SK-N-DZ (cell line): ENCODE measurements at places on chromosomes 2 and 18.

DNA sequence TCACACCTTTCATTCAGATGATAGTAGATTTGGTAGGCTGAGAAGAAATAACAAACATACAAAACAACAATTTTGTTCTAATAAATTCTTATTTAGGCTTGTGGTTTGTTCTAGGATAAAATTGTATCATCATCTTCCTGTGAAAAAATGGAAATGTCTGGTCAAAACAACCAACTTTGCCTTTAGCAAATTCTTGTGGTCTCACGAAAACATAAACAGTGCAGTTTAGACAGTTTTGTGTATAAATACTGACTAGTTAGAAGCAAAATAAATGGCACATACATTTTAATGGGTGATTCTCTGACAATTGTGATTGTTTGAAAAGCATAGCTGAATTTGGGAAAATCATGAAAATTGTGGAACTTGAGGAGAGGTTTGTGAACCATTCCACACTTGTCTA, 180.1 kb downstream of the TDRD15 start:
- DNase-seq: no peak

- no peak for DNase-seq
These were observed 7.9 kb downstream of the TUBB6 start for GRCh38 chr18:12315911-12316310.

GRCh38 chr2:126798276-126799140, 100.2 kb upstream of the TEX51 start:
- no peak for DNase-seq

- DNase-seq: no peak
These were observed 242.6 kb downstream of the THSD7B start for GRCh38 chr2:137007938-137008337.

DNA sequence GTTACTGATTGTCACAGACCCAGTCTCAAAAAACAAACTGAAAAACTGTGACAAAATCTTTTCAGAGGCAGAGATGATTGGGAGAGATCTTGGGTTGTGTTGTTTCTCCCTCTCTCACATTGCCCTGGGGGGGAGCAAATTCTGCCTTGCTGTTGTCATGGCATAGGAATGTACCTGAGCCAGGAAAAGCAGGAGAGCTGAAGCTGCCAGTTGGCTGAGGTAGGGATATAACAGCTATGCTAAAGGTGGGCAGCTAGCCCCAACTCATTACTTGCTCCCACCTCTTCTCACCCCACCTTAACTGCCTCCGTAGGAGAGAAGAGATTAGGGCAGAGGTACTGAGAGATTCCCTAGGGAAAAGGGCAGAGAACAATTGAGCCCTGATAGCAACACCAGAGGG, 299.3 kb downstream of the OSR1 start:
- DNase-seq: no peak
